Activated naive CD4-positive, alpha-beta T cell treated with anti-CD3 and anti-CD28 coated beads for 36 hours (primary cell): ENCODE measurements at places on chromosomes 7 and 10. TPM values are rescaled to one million over a fixed set of nuclear protein-coding genes. Genes with fewer than 3 reads are reported as not detected.

DNA sequence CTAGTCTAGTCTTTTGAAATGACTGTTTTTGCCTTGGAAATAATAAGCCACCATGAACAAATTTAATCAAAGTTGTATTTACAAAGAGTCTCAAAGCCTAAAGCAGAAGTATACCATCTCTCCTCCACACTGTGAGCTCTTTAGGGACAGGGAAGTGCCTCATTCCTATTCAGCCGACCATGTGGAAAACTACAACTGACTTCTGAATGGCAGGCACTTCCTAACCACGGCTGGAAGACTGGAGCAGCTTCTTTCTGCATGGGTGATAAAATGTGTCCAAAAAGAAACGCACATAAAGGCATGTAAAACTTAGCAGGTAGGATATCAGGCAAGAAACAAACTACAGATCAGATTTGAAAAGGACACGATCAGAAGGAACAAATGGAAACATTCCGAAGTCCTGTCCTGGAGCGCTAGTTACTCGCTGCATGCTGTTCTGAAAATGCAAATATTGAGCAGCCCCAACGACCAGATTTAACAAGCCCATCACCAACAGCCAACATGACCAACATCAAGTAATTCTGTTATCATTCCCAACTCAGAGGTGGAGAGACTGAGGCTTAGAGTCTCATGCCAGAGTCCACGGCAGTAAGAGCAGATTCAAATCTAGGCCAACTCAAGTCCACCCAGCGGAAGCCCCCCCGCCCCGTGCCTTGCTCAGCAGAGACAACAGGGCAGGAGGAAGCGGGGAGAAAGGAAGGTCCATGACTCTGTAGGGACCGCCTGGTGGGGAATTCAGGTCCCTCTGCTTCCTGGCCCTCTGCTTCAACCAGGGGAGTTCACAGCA is 26.5 kb downstream of the CTBP2 start:
- no peaks in the 10 kb centered on the region for H3K4me1 ChIP-seq
- H3K36me3 ChIP-seq = no peaks in the 10 kb centered on the region
- no peak overlapping the region for H3K27ac ChIP-seq
- H3K27me3 ChIP-seq = no peaks in the 10 kb centered on the region
- no peak for DNase-seq
- H3K4me3 ChIP-seq = no peak overlapping the region

GRCh38 chr10:79507440-79508167 is 4.7 kb upstream of the EIF5AL1 start:
- no peak overlapping the region for H3K4me3 ChIP-seq
- no peaks in the 10 kb centered on the region for H3K4me1 ChIP-seq
- no peaks in the 10 kb centered on the region for H3K36me3 ChIP-seq
- no peak overlapping the region for H3K27ac ChIP-seq
- DNase-seq = no peak

DNA sequence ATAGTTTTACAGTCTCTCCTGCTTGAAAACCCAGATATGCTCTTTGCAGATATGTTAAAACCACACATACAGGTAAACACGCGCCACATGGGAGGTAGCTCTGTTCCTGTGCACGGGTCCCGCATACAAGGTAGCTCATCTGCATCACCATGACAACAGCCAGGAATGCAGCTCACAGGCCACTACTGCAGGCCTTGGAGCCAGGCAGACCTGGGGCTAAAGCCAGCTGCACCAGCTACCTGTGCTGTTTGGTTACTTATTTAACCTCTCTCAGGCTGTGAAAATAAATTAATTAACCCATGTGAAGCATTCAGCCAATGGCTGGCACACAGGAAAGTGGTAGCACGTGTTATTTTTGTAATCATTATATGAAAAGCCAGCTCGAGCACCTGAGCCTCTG is 428.3 kb downstream of the TNS3 start:
- no peaks in the 10 kb centered on the region for H3K4me1 ChIP-seq
- H3K36me3 ChIP-seq = no peaks in the 10 kb centered on the region
- H3K4me3 ChIP-seq = no peak overlapping the region
- no peak for DNase-seq

- peaks cover 4% of the 10 kb centered on the region for H3K4me1 ChIP-seq
- no peak overlapping the region for H3K27ac ChIP-seq
- no peak for DNase-seq
- peaks cover 2% of the 10 kb centered on the region for H3K27me3 ChIP-seq
- H3K4me3 ChIP-seq = no peak overlapping the region
Observed at GRCh38 chr10:70921285-70921684, 32.9 kb upstream of the PCBD1 start.

- DNase-seq = no peak
- no peaks in the 10 kb centered on the region for H3K36me3 ChIP-seq
- H3K4me1 ChIP-seq = no peaks in the 10 kb centered on the region
- H3K4me3 ChIP-seq = no peak overlapping the region
Observed at GRCh38 chr7:80639011-80639410, 569 bp downstream of the CD36 start.

The SHTN1 gene
- total RNA-seq = 0.40 TPM

The RRP12 gene
- 51.0 TPM for total RNA-seq

The RSPH10B2 gene
- not detected for total RNA-seq

- peak overlapping the region; percentile 35 for H3K27ac ChIP-seq
- no peak overlapping the region for H3K4me3 ChIP-seq
- no peaks in the 10 kb centered on the region for H3K27me3 ChIP-seq
- peaks cover 8% of the 10 kb centered on the region for H3K36me3 ChIP-seq
- peak; percentile 77 for DNase-seq
Observed at GRCh38 chr10:14389981-14390590, 59.4 kb upstream of the FRMD4A start.

DNA sequence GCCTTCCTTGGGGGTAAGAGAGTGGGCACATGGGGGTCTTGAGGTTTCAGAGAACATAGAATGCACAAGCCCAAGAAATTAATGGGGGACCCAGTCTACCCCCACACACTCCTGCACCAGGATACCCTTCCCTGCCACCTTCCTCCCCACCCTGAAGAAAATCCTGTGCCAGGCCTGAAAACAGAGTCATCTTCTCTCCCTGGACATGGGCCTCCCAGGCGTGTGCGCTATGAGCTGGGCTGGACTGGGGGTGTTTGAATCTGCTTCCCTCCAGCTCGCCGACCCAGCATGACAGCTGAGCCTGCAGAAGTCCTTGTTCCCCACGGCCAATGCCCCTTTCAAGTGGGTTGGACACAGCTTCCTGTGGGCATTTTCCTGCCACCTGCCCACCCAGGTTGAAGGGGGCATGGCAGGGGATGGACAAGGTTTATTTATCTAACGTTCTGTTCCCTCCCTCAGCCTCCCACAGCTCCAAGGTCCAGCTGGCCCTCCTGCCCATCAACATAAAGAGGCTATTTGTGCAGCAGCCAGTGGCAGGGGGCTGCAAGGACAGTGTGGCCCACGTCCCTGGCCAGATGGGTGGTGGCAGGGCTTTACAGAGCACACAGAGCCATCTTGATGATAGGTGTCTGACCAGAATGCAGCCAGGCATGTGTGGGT is 141.0 kb downstream of the SH3PXD2A start:
- peaks cover 7% of the 10 kb centered on the region for H3K4me1 ChIP-seq
- DNase-seq = no peak
- H3K27ac ChIP-seq = no peak overlapping the region
- no peak overlapping the region for H3K4me3 ChIP-seq

- no peak overlapping the region for H3K27ac ChIP-seq
- no peak for DNase-seq
- H3K4me3 ChIP-seq = no peak overlapping the region
- no peaks in the 10 kb centered on the region for H3K36me3 ChIP-seq
Observed at GRCh38 chr10:68142761-68143160, 33.5 kb downstream of the MYPN start.

GRCh38 chr7:87220026-87220733 is 648 bp upstream of the TMEM243 start:
- peaks cover 23% of the 10 kb centered on the region for H3K4me1 ChIP-seq
- peak overlapping the region; percentile 97 for H3K27ac ChIP-seq
- peak overlapping the region; percentile 98 for H3K4me3 ChIP-seq
- DNase-seq = peak; percentile 85
- H3K36me3 ChIP-seq = peaks cover 26% of the 10 kb centered on the region

The CFAP46 gene
- not detected for total RNA-seq

The CDC123 gene
- 108 TPM for total RNA-seq

The ATRNL1 gene
- total RNA-seq = not detected

- H3K4me1 ChIP-seq = no peaks in the 10 kb centered on the region
- DNase-seq = no peak
- no peaks in the 10 kb centered on the region for H3K36me3 ChIP-seq
- H3K27ac ChIP-seq = no peak overlapping the region
Observed at GRCh38 chr7:113207931-113208330, 89.6 kb upstream of the SMIM30 start.

DNA sequence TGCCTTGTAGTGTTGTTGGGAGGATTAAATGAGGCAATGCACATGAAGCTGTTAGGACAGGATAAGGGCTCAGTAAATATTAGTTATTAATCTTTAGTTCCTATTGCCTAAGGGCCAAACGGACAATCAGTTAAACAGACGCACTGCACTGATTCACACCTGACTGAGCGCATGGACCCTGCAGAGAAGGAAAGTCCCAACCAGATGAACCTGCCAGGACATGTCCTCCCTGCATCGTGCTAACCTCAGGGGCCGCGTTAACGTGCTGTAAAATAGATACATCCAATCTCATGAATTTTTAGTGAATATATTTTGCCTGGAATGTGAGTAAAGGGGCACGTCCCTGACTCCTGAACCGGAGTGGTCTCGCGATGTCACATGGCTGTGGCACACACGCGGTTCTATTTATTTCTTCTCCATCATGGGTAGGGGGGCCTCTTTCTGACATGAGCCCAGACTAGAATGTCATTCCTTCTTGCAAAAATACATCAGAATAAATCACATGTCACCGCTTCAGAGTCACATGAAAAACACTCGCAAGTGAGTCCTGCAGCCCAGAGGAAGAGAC is 12.3 kb downstream of the ADARB2 start:
- H3K4me1 ChIP-seq = no peaks in the 10 kb centered on the region
- H3K36me3 ChIP-seq = no peaks in the 10 kb centered on the region
- no peak overlapping the region for H3K4me3 ChIP-seq
- H3K27ac ChIP-seq = no peak overlapping the region
- no peak for DNase-seq

DNA sequence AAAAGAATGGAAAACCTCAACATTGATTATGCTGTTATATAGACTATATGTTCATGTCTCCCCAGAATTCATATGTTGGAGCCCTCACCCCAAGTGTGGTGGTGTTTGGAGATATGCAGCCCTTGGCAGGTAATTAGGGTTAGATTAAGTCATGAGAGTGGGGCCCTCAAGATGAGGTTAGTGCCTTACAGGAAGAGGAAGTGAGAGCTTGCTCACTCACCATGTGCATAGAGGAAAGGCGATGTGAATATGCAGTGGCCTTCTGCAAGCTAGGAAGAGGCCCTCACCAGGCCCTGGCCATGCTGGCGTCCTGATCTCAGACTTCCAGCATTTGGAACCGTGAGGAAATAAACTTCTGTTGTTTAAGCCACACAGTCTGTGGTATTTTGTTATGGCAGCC is 14.8 kb downstream of the ZNF33A start:
- no peak for DNase-seq
- peak overlapping the region; percentile 32 for H3K27ac ChIP-seq

DNA sequence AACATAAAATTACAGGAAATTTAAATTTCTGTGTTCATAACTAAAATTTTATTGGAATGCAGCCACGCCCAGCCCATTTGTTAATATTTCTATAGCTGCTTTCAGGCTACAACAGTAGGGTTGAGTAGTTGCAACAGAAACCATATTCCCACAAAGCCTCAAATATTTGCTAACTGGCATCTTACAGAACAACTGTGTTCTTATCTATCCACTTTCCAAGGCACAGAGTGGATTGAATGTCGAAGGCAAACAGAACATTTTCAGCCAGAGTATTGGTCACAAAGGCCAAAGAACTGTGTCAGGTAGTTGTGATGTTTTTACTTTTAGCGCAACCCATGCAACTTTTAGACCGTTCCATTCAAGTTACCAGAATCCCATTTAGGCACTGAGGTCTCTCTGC is 51.1 kb upstream of the OPN4 start:
- H3K4me1 ChIP-seq = no peaks in the 10 kb centered on the region
- no peak for DNase-seq
- H3K36me3 ChIP-seq = no peaks in the 10 kb centered on the region
- no peak overlapping the region for H3K4me3 ChIP-seq

The HMX2 gene
- total RNA-seq = 0.99 TPM

The CRPPA gene
- 0.38 TPM for total RNA-seq

The DNMBP gene
- total RNA-seq = 2.2 TPM

GRCh38 chr10:112519133-112519761 is 72.2 kb downstream of the VTI1A start:
- peaks cover 14% of the 10 kb centered on the region for H3K4me1 ChIP-seq
- H3K4me3 ChIP-seq = no peak overlapping the region
- H3K36me3 ChIP-seq = no peaks in the 10 kb centered on the region
- H3K27ac ChIP-seq = no peak overlapping the region
- DNase-seq = peak; percentile 41
- no peaks in the 10 kb centered on the region for H3K27me3 ChIP-seq

GRCh38 chr7:151897161-151897731 is 20.3 kb upstream of the PRKAG2 start:
- H3K4me3 ChIP-seq = no peak overlapping the region
- no peaks in the 10 kb centered on the region for H3K36me3 ChIP-seq
- peaks cover 4% of the 10 kb centered on the region for H3K27me3 ChIP-seq
- no peak overlapping the region for H3K27ac ChIP-seq
- DNase-seq = no peak

GRCh38 chr10:28332726-28333125 is 29.9 kb upstream of the MPP7 start:
- H3K4me3 ChIP-seq = peak overlapping the region; percentile 32
- DNase-seq = no peak
- H3K27me3 ChIP-seq = no peaks in the 10 kb centered on the region
- no peaks in the 10 kb centered on the region for H3K36me3 ChIP-seq
- H3K4me1 ChIP-seq = peaks cover 72% of the 10 kb centered on the region
- H3K27ac ChIP-seq = peak overlapping the region; percentile 89

DNA sequence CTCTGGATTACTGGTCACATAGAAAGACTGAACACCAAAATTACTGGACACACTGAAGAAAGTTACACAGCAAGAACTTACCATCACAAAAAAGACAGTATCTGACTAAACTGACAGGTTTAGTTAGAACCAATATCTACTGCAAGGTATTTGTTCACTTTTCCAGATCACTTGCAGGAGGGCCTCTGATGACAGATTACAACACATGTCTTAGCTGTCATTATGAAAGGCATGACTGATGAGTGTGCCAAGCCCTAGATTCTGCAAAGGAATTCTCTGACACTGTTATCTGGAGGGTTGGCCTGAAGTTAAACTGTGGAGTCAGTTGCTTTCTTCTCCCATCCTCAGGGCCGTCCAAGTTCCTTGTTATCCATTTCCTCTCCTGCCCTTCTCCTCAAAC is 242.7 kb downstream of the KIF20B start:
- peaks cover 6% of the 10 kb centered on the region for H3K4me1 ChIP-seq
- H3K27me3 ChIP-seq = no peaks in the 10 kb centered on the region
- no peak for DNase-seq
- H3K27ac ChIP-seq = no peak overlapping the region
- H3K36me3 ChIP-seq = no peaks in the 10 kb centered on the region

The FAM25A gene
- not detected for total RNA-seq

- H3K4me3 ChIP-seq = no peak overlapping the region
- H3K27me3 ChIP-seq = no peaks in the 10 kb centered on the region
- peaks cover 4% of the 10 kb centered on the region for H3K4me1 ChIP-seq
- no peaks in the 10 kb centered on the region for H3K36me3 ChIP-seq
Observed at GRCh38 chr7:141710301-141710700, 2.1 kb downstream of the WEE2 start.

The EPC1 gene
- total RNA-seq = 29.4 TPM

The PRXL2A gene
- 17.6 TPM for total RNA-seq
